ENCODE measurements at places on chromosomes 3 and 15.
A peak's percentile ranks its signal among the peaks of the same experiment; 100 is the strongest.

DNA sequence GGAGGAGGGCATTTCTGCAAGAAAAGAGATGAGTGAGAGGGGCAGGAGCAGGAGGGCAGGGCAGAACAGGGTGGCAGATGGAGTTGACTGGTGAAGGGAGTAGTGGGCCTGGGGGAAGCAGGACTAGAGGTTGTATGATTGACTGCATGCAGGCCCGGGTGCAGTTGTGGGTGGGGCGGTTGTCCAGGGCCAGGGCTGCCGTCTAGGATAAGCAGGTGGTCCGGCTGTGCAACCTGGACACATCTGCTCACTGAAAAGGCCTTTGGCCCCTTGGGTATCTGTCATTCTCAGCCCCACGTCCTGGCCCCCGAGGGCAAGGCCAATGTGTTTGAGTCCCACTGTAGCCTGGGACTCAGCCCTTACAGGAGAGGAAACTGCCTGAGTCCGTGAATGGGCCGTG, 25.4 kb downstream of the ALS2CL start:
- no peak for DNase-seq

- peak; percentile 63 for DNase-seq
These were observed 99.7 kb downstream of the RARB start for GRCh38 chr3:25527801-25528200.

DNA sequence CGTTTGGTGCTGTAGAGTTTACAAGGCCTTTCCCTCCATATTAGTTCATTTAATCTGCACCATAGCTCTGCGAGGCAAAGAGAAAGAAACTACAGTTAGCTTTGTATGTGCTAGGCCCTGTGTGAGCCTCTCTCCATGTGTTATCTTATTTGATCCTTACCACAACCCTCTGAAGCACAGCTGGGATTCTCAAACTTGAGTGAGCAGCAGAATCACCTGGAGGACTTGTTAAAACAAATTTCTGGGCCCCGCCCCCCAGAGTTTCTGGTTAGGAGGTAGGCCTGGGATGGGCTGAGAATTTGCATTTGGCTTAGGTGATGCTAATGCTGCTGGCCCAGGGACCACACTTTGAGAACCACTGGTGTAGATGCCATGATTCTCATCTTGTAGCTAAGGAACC, 12.3 kb downstream of the CA12 start:
- DNase-seq, result no peak

- DNase-seq, result no peak
These were observed 49.8 kb downstream of the RSRC1 start for GRCh38 chr3:158159714-158160113.

GRCh38 chr15:82873000-82873680, 63.7 kb downstream of the WHAMM start:
- no peak for DNase-seq

- peak; percentile 65 for DNase-seq
These were observed 105.7 kb downstream of the AKAP13 start for GRCh38 chr15:85485956-85486567.

- DNase-seq, result no peak
These were observed 21.0 kb downstream of the IFT122 start for GRCh38 chr3:129461022-129461421.

DNA sequence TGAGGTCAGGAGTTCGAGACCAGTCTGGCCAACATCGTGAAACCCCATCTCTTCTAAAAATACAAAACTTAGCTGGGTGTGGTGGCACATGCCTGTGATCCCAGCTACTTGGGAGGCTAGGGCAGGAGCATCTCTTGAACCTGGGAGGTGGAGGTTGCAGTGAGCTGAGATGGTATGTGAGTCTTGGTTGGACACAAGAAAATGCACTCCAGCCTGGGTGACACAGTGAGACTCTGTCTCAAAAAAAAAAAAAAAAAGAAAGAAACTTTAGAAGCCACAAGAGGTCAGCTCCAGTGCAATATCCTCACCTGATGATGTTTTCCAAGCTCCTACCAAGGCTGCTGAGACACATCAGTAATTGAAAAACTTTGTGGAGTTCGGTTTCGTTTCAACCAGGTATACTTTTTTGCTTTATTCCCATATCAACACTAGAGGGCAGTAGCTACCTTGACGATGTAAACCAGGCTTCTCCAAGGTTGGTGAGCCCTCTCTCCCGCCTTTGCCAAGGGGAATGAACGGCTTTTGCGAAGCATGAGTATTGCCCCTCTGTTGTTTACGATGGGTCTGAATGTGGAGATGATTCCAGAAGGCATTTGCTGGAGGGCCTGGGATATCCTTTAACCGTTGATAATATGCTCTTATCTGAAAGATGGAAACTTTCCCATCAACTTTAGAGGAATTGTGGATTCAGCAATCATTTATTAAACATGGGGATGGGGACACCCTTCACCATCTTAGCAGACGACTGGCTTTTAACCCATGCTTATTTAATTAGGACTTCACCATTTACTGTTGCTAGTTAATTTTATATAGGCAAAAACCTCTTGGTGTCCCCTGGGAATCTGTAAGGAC, 202.8 kb downstream of the SV2B start:
- peak; percentile 43 for DNase-seq

GRCh38 chr3:147406028-147406931, at the start of gene ZIC4:
TSS of gene ZIC4 (minus strand) at chr3:147406543. CDS start at chr3:147402797, 3,746 bp downstream.
- no peak for DNase-seq

DNA sequence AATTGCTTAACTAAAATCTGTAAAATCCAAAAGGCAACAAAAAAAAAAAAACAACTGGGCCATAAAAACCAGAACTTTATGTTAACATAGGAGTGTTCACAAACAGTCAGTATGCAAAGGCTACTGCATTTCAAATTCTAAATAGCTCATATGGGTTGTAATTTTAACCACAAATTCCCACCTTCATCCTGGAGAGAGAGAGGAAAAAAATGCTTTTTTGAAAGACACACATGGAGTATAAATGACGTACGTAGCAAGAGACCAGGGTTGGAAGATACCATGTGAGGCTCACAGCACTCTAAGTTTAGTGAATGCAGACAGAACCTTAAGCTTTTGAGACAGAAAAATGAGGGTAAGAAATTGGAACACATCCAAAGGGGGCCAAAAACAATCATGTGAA, 115.9 kb downstream of the FMN1 start:
- DNase-seq, result no peak

GRCh38 chr3:169886671-169887070, 16.9 kb upstream of the LRRC31 start:
- peak; percentile 83 for DNase-seq

- no peak for DNase-seq
These were observed 31.1 kb upstream of the SUCLG2 start for GRCh38 chr3:67685499-67685898.

GRCh38 chr3:101010296-101010695, 17.1 kb upstream of the ABI3BP start:
- no peak for DNase-seq

GRCh38 chr3:187719628-187720336, 17.4 kb upstream of the RTP2 start:
- peak; percentile 37 for DNase-seq

DNA sequence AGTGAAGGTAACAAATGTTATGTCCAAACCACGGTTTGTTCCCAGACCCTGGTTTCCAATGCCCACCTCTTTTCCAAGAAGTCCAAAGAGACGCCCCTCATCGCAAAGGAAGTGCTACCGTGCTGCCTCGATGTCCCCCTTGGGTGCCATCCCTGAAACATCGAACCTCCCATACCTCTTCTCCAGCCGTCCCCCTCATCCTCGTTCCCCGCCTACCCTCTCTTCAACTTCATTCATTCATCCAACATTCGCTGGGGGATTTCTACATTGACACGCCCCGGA, 467 bp downstream of the TIPIN start:
- DNase-seq, result no peak

- DNase-seq, result no peak
These were observed 62.9 kb downstream of the HMG20A start for GRCh38 chr15:77483425-77484140.

GRCh38 chr15:90419738-90420406, 31.8 kb downstream of the IQGAP1 start:
- no peak for DNase-seq

DNA sequence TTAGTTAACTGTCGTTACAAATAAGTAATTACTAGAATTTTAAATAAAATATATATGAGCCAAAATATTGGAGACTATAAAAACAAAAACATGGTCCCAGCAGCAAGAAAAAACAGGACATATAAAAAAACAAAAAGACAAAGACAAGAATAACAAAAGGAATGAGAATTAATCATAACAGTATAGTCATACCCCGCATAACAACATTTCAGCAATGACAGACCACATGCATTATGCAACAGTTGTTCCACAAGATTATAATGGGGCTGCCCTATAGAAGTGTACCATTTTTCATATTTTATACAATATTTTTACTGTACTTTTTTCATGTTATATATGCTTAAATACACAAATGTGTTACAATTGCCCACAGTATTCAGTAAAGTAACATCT, 5.6 kb downstream of the HLTF start:
- DNase-seq, result no peak

DNA sequence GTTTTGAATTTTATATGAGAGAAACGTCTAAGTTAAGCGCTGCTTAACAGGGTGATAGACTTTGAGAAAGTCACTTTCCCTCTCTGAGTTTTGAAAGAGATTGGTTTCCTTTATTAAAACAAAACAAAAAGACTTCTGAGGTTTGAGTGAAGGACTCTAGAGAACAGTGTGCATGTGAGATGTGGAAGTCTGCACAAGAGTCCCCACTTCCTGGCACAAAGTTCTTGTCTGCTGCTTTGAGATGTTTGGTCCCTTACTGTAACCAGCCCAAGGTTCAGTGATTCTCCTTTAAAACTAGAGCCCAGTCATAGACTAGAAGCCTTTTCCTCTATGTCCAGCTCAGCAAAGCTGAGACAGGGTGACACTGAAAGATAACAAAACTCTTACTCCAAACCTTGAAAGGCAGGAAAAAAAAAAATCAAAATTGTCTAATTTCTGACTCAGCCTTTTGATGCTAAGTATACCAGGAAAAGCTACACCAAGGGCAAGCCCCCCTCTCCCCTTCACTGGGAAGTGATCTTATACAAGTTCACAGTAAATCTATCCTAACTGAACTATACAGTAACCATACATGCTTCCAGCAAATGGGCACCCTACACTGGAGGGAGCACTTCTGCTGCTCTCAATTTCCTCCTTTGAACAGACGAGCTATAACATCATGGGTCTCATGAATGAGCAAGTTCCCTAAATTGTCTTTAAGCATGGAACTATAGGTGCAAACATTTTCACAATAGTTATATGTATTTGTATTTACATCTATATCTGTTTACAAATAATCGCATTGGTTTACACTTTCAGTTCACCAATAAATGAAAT, 2.3 kb downstream of the POPDC2 start:
- no peak for DNase-seq

DNA sequence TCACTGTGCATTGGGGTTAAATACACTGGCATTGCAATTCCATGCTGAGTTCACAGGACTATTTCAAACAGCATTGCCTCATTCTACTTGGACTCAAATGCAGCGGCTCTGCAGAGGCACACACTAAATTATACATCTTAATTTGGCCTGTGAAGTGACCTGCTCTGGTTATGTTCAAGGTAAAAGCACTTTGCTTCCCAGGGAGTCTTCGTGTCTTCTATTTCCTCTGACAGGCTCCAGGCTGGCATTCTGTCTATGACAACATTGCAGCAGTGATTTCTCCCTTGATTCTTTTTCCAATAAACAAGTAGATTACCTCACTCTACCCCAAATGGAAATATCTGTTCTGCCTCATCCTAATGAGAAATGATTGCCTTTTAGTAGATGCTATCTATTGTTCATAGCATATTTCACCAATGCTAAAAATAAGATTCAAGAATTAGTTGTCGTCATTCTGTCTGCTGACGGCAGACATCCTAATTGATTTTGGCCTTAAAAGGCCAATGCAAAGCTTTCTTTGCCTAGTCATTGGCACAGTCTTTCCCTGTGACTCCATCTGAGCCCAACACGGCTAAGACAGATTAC, 33.8 kb downstream of the FMN1 start:
- no peak for DNase-seq

GRCh38 chr15:40511093-40511471, 40.3 kb downstream of the CHST14 start:
- no peak for DNase-seq

DNA sequence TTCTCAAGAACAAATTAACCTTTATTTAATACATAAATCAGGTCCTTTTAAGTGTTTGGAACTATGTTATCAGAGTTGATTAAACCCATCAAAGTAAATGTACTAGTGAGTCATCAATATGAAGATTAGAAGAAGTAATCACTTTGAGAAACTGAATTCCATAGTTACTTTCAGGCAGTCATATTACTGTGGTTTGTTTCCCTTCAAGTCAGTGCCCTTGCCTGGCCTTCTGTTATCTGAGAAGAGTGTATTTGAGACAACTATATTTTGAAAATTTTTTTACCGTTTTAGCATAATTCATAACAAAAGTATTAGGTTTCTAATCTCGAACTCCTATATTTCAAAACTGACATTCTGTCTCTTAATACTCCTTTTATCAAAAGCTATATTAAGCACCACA, 73.6 kb downstream of the GMPS start:
- no peak for DNase-seq

DNA sequence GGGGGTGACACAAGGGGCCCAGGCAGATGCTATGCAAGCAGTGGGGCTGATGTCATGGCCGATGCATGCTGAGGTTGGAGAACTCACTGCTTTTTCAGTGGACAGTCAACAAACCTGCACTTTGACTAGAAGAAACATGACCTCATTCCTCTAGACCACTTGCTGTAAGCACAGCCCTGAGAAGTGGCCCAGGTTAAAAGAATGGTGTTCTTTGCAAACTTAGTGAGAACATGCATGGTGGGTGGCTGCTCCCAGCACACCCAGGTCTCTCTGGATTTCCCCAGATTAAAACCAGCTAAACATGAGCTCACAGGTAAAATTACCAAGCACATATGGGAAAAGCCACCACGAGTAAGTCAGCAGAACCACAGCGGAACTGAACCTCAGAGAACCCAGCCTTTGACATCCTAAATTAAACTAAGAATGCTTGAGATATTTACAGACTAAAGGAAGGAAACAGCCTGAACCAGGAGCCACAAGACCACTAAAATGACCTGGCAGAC, 15.5 kb downstream of the DLEC1 start:
- no peak for DNase-seq

GRCh38 chr3:140384028-140384771, 293.7 kb upstream of the TRIM42 start:
- no peak for DNase-seq

All from head of caudate nucleus (tissue), 42 donors.